ENCODE measurements at places on chromosomes 6 and 20.
A peak's percentile ranks its signal among the peaks of the same experiment; 100 is the strongest.

GRCh38 chr6:132929141-132929540, 114.8 kb downstream of the RPS12 start:
- DNase-seq: no peak

GRCh38 chr6:72365773-72366172, 256.1 kb upstream of the KCNQ5 start:
- DNase-seq: no peak

- no peak for DNase-seq
Measured at GRCh38 chr6:85892346-85892745, 249.7 kb upstream of the SYNCRIP start.

DNA sequence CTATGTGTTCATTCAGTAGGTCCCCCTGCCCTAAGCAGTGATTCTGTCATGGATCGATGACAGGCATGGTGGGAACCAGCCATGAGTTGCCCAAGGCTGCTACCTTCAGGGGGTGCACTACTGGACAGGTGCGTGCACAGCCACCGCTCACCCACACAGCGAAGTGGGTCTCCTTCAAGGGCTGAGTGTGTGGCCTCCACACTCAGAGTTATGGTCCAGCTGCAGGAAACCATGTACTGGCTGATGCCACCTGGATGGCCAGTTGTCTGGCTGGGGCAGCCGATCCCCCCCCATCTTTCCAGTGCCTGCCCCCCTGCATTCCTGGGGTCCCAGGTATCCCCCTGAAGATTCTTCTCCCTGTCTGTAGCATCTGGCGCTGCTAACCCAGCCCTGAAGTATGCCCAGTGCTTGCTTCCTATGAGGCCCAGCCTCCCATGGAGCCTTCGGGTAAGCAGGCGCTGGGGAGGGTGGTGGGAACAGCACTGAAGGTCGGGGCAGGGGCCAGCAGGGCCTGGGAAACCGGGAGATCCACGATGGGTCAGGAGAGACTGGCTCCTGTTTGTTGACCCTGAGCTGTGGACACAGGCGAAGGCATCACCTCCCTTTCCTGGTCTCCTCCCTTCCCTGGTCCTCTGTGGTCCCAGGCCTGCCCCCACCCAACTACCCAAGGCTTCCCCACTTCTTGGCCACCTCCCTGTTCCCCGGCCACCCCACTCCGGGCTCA, 106.0 kb downstream of the VEGFA start:
- no peak for DNase-seq

- peak; percentile 56 for DNase-seq
Measured at GRCh38 chr6:134402372-134402984, 84.6 kb upstream of the SGK1 start.
